Trophoblast cell (in vitro differentiated cells and primary cell): ENCODE measurements at places on chromosomes 7 and 10.

GRCh38 chr7:17725821-17726220, 214.5 kb downstream of the SNX13 start:
- no peak for DNase-seq

- DNase-seq, result peak; percentile 7
These were observed 1.7 kb upstream of the ITPRID1 start for GRCh38 chr7:31512166-31512565.

DNA sequence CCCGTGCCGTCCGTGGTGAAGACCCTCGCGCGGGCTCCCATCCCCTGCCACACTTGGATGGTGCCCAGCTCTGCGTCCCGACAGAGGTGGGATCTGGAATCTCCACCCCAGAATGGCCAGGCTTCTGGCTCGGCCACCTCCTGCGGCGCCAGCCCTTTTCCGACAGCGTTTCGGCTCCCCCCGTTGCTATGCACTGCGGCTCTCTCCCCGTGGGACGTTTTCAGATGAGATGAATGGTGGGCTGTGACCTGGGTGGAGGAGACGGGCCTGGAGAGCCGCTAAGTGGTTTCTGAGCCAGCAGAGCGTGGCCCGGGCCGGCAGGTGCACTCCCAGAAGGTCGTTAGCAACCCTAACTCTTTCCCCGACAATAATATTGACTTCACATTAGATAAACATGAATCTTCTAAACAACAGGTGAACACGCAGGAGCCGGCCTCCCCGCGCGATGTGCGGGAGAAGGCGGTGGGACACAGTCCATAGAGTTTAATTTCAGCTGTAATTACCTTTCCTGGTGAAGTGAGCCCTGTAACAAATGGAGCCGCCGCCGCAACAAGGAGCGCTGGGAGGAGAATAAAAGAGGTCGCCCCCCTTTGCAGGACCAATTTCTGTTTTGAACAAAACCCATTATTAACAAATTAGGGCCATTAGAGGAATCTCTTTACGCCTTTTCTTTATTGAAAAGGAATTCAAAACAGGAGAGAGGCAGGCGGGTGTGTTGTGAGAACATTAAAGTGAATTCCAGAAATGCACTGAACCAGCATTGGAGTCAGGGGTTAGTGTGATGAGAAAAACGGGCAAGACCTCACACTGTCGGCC, 294.3 kb upstream of the PFKP start:
- no peak for DNase-seq

DNA sequence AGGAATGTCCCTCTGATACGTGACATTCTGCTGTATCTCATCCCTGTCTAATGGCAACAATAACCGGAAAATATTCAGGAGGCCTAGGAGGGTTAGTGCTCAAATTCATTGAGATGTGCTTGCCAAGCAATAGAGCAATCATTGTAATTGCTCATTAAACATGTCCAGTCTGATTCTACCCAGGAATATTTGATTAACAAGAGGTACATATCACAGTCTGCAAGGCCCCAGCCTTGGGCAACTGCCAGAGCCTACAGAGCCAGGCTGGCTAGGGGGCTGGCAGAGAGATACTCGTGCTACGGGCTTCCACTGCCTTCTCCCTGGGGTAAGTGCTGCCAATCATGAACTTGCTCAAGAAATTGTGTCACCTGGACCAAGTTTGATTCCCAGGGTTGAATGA, 99.1 kb downstream of the ALOX5 start:
- no peak for DNase-seq

DNA sequence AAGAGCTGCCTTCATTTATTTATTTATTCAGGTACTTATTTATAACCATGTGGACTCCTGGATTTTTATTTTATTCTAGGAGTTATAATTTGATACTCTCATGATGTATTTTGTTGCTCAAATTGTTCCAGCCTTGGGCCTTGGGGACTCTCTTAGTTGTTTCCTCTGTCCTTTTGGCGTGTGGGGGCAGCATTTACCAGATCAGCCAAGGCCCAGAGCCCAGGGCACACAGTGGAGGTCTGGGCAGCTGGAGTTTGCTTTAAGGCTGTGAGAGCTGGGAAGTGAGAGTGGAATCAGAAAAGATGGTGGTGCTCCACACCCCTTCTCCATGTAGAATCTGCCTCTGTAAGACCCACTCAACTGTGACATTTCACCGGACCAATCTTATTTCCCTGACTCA, 398.9 kb downstream of the RPS24 start:
- DNase-seq, result no peak

- no peak for DNase-seq
These were observed 11.6 kb downstream of the ABCA13 start for GRCh38 chr7:48182718-48183369.

- no peak for DNase-seq
These were observed 200.8 kb upstream of the PFKP start for GRCh38 chr10:2866569-2866968.

DNA sequence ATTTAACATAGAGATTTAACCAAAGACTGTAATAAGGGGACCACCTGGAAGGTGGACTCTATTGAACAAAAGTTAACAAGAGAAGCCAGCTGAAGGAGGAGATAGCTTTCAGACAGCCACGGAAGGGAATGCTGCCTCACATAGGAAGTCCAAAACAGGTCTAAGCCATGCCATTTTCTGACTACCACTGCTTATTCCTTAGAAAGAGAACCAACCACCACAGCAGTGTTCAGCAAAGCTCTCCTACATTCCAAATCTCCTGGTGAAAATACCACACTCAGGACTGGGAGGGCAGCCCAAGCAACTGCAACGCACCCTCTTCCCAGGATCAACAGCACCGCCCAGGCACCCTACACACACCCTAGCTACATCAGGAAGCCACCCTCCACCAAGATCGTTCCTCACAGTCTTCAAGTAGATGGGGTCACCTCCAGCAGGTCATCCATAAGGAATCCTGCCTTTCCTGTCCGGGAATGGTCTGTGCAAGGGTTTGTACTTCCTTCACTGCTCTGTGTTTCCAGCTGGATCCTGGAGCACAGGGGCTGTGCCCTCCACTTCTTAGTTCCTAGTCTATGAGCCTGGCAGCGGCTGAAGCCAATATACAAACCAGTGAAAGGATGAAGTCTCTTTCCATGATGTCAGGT, 2.5 kb downstream of the KIAA1549 start:
- DNase-seq, result peak; percentile 81

DNA sequence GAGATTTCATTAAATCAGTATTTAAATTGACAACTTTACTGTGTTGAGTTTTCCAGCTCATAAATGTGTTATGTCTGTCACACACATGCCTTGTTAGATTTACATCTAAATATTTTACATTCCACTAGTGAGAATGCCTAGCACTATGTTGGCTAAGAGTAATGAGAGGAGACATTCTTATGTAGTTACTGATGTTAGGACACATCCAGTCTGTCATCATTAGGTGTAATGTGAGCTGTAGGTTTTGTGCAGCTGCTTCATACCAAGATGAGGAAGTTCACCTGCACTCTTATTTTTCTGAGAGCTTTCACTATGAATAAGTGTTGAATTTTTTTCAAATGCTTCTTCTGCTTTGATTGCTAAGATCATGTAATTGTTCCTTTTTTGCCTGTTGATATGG, 218.0 kb upstream of the IGFBP3 start:
- DNase-seq, result peak; percentile 90

DNA sequence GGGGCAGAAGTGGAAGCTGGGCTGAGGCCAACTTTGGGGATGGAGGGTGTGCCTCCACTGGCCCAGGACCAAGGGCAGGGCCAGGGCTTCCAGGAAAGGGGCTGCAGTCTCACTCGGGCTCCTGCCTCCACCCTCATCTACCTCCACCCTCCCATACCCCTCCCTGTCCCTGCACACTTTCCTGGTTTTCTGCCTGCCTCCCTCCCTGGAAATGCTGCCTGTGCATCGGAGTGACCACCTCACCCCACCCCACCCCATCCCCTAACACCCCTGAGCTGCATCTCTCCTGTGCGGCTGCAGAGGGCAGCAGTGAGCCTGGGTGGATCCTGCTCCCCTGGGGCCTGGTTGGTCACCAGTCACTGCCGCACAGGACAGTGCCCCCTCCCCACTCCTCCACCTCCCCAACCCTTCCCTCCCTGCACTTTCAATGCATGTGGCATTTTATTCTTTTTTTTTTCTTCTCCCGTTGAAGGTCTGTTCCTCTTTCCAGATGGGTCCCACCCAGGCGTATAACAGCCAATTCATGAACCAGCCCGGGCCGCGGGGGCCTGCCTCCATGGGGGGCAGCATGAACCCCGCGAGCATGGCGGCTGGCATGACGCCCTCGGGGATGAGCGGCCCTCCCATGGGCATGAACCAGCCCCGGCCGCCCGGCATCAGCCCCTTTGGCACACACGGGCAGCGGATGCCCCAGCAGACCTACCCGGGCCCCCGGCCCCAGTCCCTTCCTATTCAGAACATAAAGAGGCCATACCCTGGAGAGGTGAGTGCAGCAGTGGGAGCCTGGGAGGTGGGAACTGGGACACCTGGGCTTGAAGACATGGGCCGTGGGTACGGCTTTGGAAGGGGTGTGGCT, 54.1 kb upstream of the PPIF start:
- DNase-seq, result peak; percentile 20

DNA sequence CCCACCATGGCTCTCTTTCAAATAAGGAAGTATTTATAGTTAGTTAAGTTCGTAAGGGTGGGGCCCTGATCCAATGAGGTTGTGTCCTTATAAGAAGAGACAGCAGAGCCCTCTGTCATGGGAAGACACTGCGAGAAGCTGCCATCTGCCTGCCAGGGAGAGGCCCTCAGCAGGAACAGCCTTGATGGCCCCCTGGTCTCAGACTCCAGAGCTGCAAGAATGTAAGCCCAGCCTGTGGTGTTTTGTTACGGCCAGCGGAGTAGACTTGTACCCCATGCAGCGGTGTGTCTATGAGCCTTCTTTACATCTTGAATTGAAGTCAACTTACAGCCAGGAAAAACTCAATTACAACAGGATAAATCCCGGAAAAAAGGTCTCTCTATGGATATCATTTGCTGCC, 14.3 kb upstream of the LARP4B start:
- DNase-seq, result no peak

GRCh38 chr10:31771331-31771831, 157.2 kb downstream of the ARHGAP12 start:
- no peak for DNase-seq
